ENCODE measurements at places on chromosomes 11 and 22.

GRCh38 chr11:8062781-8063257 is 18.2 kb upstream of the TUB start:
- DNase-seq = no peak

GRCh38 chr11:46618837-46619236 is 1.5 kb downstream of the ATG13 start:
- DNase-seq = no peak

DNA sequence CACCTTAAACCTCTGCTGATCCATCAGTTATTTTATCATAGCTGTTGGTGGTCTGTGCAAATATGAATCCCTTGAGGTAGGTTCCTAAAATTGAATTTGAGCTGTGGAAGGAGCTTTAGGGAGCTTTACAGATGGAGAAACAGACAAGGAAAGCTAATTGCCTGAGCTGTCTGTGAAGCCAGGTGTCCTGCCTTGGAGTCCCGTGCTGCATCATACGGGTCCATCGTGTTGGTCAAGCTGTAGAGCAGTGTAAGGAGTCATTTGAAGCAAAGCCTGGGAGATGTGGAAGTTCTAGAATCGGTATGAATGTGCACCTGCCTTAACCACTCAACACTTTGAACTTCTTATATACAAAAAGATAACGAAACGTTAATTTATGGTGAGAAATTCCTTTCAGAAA is 1.0 kb downstream of the POLA2 start:
- no peak for DNase-seq

DNA sequence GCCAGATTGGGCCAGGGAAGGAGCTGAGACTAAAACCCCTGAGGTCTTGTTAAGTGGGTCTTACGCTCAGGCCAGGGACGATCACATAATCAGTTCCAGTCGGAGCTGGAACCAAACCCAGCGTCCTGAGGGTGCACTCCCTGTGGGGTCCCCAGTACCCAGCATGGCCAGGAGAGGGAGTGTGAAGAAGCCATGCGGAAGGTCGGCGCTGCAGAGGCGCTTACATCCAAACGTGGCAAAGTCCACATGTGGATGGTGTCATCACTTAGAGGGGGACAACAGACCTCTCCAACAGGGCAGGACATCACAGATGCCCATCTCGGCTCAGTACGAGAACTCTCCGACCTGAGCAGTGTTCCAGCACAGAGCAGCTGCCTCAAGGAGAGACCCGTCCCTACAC is 8.3 kb downstream of the ATP5MGL start:
- DNase-seq = no peak

GRCh38 chr11:1260620-1261019 is 37.8 kb downstream of the MUC5B start:
- DNase-seq = no peak

- no peak for DNase-seq
Observed at GRCh38 chr11:111302298-111302697, 4.0 kb downstream of the POU2AF3 start.

DNA sequence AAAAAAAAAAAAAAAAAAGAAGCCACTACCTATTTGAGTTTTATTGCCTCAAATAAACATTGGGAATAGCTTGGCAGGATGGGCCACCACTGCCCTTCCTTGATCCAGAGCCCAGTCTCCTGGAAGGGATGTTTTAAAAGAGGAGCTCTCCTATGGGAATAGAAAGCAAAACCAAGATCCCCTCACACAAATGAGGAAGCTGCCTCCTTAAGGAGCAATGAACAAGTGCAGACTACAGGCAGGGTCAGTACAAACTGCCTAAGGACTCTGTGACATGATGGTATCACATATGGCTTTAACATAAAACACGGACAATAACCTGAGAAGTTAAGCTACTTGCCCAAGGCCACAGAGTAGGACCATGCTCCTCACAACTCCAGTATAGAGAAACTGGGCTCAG is 120.8 kb downstream of the NAT10 start:
- no peak for DNase-seq

DNA sequence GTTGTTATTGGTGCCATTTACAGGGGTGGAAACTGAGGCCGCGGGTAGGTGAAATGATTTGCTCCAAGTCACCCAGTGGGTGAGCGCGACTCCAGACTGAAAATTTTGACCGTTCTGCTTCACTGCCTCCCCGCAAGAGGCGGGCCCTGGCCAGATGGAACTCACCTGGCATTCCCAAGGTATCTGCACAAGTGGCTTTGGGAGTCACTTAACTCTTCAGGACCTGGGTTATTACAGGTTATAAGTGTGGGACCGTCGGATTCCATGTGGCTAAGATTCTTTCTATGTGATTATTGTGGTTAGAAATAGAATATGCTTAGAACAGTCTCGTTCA is 598 bp downstream of the CABIN1 start:
- DNase-seq = no peak

DNA sequence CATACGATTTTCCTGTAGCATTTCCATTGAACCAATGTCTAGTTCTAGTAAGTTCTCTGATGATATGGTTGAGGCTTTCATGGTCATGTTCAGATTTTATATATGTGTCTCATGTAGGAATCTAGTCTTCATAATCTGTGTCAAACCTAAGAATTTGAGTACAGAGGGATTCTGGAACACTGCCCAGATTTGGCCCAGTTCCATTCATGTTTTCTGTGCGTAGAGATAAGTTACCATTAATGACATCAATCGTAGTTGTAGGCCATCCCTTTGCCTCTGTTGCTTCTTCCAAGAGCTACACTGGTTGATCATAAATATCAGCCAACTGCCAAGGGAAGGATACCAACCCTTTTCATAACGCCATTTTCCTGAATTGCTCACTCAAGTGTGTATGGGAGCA is 23.3 kb downstream of the ST3GAL4 start:
- DNase-seq = no peak

- DNase-seq = no peak
Observed at GRCh38 chr22:17672417-17672991, 33.9 kb downstream of the BCL2L13 start.

Measured in activated CD8-positive, alpha-beta memory T cell treated with anti-CD3 and anti-CD28 coated beads for 1 hour (primary cell).